Neural crest cell (in vitro differentiated cells): ENCODE measurements at places on chromosomes 5 and 9. TPM values are rescaled to one million over a fixed set of nuclear protein-coding genes. Genes with fewer than 3 reads are reported as not detected.

The SLC34A3 gene
- total RNA-seq: not detected in 2 replicates

The FOXD4L6 gene
- 0.30 and 0.48 TPM in 2 replicates for total RNA-seq

The SLC6A18 gene
- not detected in 2 replicates for total RNA-seq

The EGFLAM gene
- total RNA-seq: 9.1 and 10.3 TPM in 2 replicates

GRCh38 chr9:88920645-88921044, 70.6 kb upstream of the S1PR3 start:
- H3K27ac ChIP-seq: no peak overlapping the region
- DNase-seq: no peak
- no peaks in the 10 kb centered on the region for H3K27me3 ChIP-seq
- H3K4me3 ChIP-seq: no peak overlapping the region

GRCh38 chr9:130835441-130836298, 616 bp downstream of the ABL1 start:
- no peaks in the 10 kb centered on the region for H3K27me3 ChIP-seq
- H3K4me1 ChIP-seq: peaks cover 58% of the 10 kb centered on the region
- H3K4me3 ChIP-seq: peak overlapping the region; percentile 92
- peak overlapping the region; percentile 97 for H3K27ac ChIP-seq
- no peaks in the 10 kb centered on the region for H3K36me3 ChIP-seq
- peak; percentile 37 for DNase-seq

DNA sequence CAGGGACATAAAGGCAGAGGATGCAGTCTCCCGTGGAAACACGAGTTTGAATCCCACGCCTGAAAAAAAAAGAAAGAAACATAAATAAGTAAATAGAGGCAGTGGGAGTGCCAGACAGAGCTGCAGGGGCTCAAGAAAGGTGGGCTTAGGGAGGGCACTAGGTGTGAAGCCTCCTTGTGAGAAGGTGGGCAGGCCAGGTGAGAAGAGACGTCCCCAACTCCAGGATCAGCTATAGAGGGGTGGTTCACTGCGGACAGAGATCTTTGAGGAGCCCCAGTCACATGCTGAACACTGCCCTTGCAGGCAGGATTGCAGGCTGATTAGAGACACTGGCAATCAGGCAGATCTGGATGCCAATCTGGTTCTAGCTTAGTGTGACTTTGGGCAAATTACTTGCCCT, 172.1 kb downstream of the RGS3 start:
- no peak overlapping the region for H3K27ac ChIP-seq
- peaks cover 16% of the 10 kb centered on the region for H3K4me1 ChIP-seq
- H3K36me3 ChIP-seq: no peaks in the 10 kb centered on the region
- H3K27me3 ChIP-seq: no peaks in the 10 kb centered on the region
- no peak for DNase-seq

DNA sequence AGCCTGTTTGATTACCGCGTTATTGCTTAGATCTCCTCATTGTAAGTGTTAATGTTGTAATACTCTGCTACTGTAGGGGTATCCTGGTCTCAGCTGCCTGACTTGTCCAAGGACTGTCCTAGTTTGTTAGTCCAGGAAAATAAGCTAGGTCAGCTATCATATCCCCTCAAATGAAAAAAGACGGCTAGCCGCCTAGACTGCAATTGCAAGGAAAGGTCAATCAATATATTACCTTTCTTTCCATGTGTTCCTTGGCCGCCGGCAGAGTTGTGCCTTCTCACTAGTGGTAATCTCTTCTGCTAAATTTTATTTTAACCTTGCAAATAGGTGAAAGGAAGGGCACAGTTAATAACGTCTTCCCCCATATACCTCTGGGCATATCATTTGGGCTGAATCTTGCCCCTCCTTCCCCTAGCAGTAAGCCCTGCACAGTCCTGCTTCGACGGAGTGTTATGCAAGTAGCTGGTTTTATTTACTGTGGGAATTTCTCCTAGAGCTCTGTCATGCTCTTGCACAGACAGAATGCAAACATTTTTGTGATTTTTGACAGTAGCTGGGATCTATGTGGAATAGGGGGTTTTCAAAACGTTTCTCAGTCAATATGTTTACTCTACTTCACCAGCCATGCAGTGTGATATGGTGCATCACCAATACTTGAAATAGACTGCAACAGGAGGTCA, 288.5 kb downstream of the MAST4 start:
- no peak overlapping the region for H3K4me3 ChIP-seq
- no peaks in the 10 kb centered on the region for H3K36me3 ChIP-seq
- DNase-seq: no peak

GRCh38 chr5:147586832-147587231, 77.0 kb upstream of the DPYSL3 start:
- no peak overlapping the region for H3K4me3 ChIP-seq
- H3K36me3 ChIP-seq: no peaks in the 10 kb centered on the region
- H3K27me3 ChIP-seq: no peaks in the 10 kb centered on the region
- H3K4me1 ChIP-seq: no peaks in the 10 kb centered on the region
- no peak overlapping the region for H3K27ac ChIP-seq

- no peak for DNase-seq
- H3K27me3 ChIP-seq: peaks cover 3% of the 10 kb centered on the region
- H3K4me3 ChIP-seq: no peak overlapping the region
- no peak overlapping the region for H3K27ac ChIP-seq
- H3K36me3 ChIP-seq: peaks cover 6% of the 10 kb centered on the region
- peaks cover 14% of the 10 kb centered on the region for H3K4me1 ChIP-seq
Measured at GRCh38 chr9:35679766-35680330, 6.1 kb downstream of the CA9 start.

DNA sequence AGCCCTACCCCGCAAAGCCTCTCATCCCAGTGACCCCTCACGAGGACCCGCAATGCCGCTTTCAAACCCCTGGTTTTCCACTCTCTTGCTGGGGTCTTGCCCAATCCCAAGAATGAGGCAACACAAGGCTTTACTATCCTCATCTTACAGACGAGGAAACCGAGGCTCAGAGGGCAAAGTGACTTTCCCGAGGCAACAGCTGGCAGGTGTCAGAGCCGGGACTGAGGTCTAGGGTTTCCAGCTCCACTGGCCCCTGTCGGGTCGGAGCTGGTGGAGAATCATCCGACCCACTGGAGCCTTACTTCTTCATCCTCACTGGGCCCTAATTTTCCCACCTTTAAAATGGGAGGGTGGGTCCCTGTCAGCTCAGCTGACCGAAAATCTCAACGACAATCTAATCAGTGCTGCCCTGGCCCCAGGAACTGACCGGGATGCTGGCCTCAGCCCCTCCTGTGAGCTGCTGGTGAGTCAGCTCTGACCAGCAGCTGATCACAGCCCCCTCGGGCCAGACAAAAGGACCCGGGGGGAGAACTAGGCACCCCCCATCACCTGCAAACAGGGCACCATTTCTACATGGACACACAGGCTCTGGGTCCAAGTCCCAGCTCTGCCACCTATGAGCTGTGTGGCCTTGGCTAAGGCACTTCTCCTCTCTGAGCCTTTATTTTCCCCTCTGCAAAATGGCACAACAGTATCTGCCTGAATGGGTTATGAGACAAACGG, 72.7 kb upstream of the STXBP1 start:
- H3K4me1 ChIP-seq: peaks cover 9% of the 10 kb centered on the region
- no peaks in the 10 kb centered on the region for H3K27me3 ChIP-seq
- no peak for DNase-seq
- H3K36me3 ChIP-seq: no peaks in the 10 kb centered on the region
- no peak overlapping the region for H3K27ac ChIP-seq
